ENCODE measurements at places on chromosomes 11 and 22.

GRCh38 chr11:130243816-130244215 lies 70.9 kb downstream of the ZBTB44 start:
- no peak for DNase-seq

- DNase-seq, result no peak
Observed at GRCh38 chr22:24867323-24868022, 61.5 kb downstream of the SGSM1 start.

- DNase-seq, result no peak
Observed at GRCh38 chr11:9462806-9463537, 2.2 kb downstream of the ZNF143 start.

GRCh38 chr22:47673557-47673956 lies 911.1 kb downstream of the TBC1D22A start:
- no peak for DNase-seq

GRCh38 chr11:116808262-116809175 lies 14.6 kb downstream of the APOA4 start:
- no peak for DNase-seq

- DNase-seq, result no peak
Observed at GRCh38 chr11:65576867-65577755, 1.3 kb downstream of the EHBP1L1 start.

- no peak for DNase-seq
Observed at GRCh38 chr11:1516273-1517067, 29.9 kb upstream of the MOB2 start.

DNA sequence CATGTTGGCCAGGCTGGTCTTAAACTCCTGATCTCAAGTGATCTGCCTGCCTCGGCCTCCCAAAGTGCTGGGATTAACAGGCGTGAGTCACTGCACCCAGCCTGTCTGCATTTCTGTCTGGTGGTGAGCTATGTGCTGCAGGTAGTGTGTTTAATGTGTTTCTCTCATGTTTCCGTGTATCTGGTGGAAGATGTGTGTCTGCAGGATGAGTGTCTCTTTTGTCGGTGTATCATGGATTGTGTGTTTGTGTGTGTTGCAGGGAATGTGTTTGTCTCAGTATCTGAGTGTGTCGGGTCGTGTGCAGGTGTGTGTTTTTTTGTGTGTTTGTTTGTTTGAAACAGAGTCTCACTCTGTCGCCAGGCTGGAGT lies 16.1 kb downstream of the SCARF2 start:
- DNase-seq, result no peak

DNA sequence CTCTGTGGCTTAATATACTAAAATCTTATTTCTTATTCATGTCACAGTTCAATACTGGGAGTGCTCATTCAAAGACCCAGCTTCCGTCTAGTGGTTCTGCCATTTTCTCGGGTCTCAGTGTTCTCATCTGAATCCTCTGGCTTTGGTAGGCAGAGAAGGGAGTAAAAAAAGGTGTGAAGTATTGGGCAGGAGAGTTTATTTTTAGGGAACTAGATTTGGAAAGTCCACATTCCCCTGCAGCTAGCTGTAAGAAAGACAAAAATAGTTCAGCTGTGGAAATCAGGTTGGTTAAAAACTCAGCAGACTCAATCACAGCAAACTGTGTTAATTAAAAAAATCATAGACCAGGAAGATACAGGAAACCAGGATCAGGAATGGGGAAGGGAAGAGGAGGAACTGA lies 4.1 kb upstream of the LYVE1 start:
- DNase-seq, result no peak

DNA sequence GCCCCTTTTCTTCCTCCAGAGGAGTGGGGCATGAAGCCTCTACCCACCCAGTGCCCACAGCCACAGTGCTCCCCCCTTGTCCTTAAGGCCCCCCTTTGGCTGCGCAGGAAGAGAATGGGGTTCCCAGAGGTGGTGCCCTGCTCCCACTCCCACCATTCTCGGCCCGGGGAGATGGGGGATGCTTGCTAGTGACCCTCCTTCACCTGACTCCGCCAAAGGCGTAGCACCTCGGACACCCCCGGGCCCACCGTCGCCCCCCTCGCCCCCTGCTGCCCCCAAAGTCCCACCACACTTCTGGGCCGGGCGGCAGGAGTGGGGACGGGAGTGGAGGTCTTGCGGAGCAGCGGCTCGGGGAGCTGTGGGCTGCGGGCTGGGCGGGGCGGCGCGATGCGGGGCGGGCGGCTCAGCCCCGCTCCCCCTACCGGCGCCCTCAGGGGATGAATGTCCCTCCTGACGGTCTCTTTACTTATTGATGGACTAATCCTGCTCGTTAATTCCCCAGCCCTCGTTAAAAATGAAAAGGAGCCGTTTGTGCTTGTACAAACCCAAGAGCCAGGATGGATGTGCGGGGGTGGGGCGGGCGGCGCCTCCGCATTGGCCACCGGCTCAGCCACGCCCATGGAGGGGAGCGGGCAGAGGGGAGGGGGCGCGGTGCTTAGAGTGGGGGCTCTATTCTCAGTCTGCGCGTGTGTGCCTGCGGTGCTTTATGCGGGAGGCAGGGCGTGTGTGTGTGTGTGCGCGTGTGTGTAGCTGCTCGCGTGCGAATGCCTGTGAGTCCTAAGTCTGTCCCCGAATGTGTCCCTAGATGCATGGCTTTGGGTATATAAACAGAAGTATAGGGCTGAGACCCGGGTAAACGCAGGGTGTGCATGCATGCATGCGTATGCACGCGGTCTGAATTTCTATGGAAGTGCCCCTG lies 25.6 kb downstream of the SYT7 start:
- no peak for DNase-seq

DNA sequence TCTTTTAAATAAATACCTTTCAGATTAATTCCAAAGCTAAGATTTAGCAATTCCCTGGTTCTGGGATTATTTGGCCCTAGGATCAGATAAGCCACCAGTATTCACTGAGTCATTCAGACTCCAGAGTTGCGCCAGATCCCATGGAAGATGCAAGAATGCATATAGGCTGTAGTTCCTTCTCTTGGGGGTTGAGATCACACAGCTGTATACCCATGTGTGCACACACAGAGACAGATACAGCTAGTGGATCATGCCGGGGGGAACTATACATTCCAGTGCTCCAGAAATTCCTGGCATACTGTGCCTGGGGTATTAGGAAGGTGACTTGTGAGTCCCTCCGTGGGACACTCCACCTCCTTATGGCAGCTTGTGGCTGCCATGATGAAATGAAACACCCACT lies 75.4 kb downstream of the ZBTB16 start:
- no peak for DNase-seq

DNA sequence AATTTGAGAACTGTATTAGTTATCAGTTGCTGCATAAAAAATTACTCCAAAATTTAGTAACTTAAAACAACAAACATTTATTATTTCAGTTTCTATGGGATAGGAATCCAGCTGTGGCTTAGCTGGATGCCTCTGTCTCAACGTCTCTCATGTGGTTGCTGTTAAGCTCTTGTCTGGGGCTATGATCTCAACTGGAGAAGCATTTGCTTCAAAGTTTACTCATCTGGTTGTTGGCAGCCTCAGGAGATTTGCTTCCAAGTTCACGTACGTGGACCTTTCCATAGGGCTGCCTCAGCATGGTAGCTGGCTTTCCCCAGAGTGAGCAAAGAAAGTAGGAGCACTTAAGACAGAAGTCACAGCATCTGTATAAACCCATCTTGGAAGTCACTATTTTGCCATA lies 144.9 kb upstream of the SESN3 start:
- DNase-seq, result no peak

GRCh38 chr22:19886605-19887255 lies 32.1 kb upstream of the GNB1L start:
- no peak for DNase-seq

- DNase-seq, result no peak
Observed at GRCh38 chr22:20606784-20607128, 99.3 kb downstream of the MED15 start.

DNA sequence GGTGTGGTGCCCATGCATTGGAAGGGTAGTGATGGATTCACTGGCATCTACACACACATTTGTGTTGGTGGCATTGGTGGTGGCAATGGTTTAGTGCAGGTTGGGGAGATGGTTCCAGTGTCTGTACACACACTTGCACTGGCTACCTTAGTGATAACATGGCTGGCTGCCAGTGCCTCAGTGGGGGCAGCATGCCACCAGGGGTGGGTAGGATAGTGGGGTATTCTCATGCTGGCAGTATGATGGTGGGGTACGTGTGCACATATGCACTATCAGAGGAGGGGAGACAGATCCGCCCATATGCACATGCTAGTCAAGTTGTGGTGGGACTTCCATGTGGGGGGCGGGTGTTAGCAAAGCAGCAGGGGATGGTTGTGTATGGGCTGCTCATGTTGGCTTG lies 7.1 kb upstream of the OR8K3 start:
- no peak for DNase-seq

- DNase-seq, result no peak
Observed at GRCh38 chr22:35544827-35545226, 4.2 kb downstream of the RASD2 start.
